ENCODE measurements at places on chromosomes 7 and 10.

- DNase-seq = no peak
Measured at GRCh38 chr10:70114902-70115301, 17.7 kb downstream of the AIFM2 start.

GRCh38 chr7:125118444-125118843 lies 188.8 kb upstream of the POT1 start:
- no peak for DNase-seq

GRCh38 chr10:77104459-77104980 lies 533.1 kb downstream of the KCNMA1 start:
- DNase-seq = peak; percentile 61

GRCh38 chr10:80861882-80862281 lies 324.2 kb downstream of the SH2D4B start:
- DNase-seq = no peak

GRCh38 chr10:90141791-90142190 lies 440.4 kb downstream of the KIF20B start:
- DNase-seq = no peak

- DNase-seq = no peak
Measured at GRCh38 chr7:127766831-127767459, 115.0 kb downstream of the SND1 start.

- DNase-seq = peak; percentile 51
Measured at GRCh38 chr10:12868229-12868628, 133.3 kb downstream of the CCDC3 start.

DNA sequence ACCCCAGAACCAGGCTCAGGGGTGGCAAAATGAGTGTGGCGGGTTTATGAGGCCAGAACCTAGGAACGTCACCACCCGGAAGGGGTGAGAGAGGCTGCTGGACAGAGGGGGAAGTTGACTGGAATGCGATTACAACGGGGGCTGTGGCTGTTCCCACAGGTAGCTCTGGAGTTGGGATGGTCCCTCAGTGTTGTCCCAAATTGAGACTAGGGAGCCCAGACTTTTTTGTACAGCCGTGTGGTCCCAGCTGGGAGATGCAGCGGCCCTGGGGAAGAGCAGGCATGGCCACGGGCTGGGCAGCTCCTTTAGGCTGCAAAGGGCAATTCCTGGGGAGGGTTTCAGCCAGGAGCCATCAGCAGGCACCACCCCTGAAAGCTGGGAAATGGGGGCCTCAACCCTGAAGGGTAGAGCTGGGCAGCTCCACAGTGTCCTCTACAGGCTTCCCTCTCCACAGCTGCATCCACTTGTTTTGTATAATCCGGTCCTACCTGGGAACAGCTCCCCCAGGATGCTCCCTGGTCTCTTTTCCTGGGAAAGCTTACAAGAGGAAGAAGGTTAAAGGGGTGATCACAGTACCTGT lies 11.0 kb upstream of the GDF10 start:
- DNase-seq = no peak

Measured in astrocyte of the hippocampus (primary cell).